ENCODE measurements at places on chromosomes 3 and 15. TPM values are rescaled to one million over a fixed set of nuclear protein-coding genes. Genes with fewer than 3 reads are reported as not detected.

Gene NCKIPSD
- total RNA-seq = 21.9 TPM

Gene GP5
- under 0.01 TPM for total RNA-seq

Gene C3orf22
- not detected for total RNA-seq

Gene COPG1
- total RNA-seq = 452 TPM

Gene SNURF
- total RNA-seq = 4.2 TPM

Gene CFAP20DC
- 2.0 TPM for total RNA-seq

Gene NEDD4
- total RNA-seq = 71.9 TPM

Gene KBTBD13
- not detected for total RNA-seq

Gene CKMT1B
- not detected for total RNA-seq

Measured in placental pericyte (primary cell).